ENCODE measurements at places on chromosomes 16 and 17.

- DNase-seq = no peak
Observed at GRCh38 chr17:63399316-63399715, 46.8 kb downstream of the CYB561 start.

GRCh38 chr16:80741724-80742123, 62.7 kb downstream of the CDYL2 start:
- no peak for DNase-seq

DNA sequence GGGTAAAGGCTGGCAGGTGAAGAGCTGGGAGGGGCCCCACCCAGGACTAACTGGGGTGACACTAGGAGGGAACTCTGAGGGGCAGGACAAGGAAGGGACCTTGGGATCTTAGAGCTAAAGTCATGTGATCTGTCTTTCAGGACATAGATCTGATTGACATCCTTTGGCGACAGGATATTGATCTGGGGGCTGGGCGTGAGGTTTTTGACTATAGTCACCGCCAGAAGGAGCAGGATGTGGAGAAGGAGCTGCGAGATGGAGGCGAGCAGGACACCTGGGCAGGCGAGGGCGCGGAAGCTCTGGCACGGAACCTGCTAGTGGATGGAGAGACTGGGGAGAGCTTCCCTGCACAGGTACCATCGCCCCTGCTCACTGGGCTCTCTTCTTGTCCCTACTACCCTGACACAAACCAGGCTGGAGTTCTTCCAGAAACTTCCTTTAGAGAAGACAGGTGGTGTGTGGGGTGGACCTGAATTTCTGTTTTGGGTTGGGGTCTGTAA, 8.1 kb downstream of the NFE2L1 start:
- no peak for DNase-seq

DNA sequence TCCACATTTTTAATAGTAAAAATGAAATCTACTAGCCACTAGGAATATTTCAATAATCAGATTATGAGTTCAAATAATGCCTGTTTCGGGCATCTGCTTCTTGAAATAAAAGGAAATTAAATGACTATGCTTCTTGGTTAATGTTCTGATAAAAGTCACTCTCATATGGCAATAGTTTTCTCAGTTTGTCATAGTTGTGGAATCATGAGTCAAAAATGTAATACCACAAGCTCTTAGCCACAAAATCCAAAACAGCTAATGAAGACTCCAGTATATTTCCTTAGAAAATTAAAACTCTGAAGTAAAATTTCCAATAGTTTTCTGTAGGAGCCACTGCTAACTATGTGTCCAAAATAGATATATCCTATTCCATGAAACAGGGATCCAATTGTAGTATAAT, 676.3 kb upstream of the CDH8 start:
- no peak for DNase-seq

DNA sequence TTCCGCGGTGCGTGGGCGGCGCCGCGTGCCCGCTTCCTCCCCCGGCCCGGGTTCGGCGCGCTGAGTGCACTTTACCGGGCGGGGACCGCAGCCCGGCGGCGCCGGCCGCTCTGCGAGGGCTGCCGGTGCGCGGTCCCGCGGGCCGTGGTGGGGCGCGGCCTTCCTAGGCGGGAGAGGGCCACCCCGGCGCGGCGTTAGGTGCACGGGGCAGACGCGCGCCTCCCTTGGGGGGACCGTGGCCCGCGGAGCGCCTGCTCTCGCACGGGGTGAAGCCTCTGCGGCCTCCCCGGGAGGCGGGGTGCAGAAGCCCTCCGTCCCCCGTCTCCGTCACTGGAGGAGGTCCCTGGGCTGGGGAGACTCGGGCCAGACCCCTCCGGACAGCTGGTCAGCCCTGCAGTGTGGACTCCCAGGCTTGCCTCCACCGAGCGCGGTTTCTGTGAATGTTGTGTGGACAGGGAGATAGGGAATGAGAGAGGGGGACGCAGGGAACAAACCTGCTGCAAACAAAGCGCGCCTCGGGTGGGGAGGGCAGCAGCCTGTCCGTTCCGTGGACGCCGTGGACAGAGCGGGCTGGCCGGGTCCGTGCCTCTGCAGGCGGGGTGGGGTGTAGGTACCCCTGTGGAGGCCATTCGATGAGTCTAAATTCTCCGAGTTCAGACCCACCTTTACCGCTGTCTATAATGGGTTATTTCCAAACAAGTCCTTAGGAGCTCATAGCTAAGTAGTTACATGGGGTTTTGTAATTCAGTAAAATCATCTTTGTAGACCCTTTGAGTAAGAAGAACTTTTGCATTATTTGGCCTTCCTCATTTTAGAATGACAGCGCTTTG, 721 bp downstream of the TBCD start:
- no peak for DNase-seq

GRCh38 chr17:20171741-20172365, 162.7 kb downstream of the SPECC1 start:
- DNase-seq = no peak

- DNase-seq = no peak
Observed at GRCh38 chr17:80246266-80246681, 14.4 kb upstream of the RNF213 start.

DNA sequence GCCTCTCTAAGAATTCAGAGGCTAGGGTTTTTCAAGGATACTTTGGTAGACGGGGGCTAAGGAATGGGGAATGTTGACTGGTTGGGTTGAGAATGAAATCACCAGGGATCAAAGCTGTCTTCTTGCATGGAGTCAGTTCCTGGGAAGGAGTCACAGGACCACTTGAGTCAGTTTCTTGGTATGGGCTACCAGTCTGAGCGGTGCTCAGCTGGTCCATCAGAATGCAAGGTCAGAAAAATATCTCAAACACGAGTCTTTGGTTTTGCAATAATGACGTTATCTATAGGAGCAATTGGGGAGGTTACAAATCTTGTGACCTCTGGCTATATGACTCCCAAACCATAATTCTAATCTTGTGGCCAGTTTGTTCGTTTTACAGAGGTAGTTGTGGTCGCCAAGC, 18.4 kb downstream of the CHD9NB start:
- DNase-seq = no peak

DNA sequence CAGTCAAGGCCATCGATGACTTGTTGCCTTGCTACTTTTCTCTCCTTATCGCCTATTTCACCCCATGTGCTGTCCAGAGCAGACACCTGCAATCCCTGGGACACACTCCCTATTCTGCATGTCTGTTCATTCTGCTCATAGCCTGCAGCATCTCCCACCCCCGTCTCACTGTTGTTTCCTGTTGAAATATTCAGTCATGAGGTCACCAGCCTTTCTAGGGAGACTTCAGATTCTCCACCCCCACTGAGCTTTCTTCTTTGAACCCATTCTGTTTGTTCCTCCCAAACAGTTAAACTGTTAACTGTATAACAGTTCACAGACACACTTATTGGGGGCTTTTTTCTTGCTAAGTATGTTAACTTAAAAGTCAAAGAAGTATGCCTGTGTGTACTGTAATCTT, 94.4 kb downstream of the AATF start:
- DNase-seq = no peak

GRCh38 chr17:45977976-45978626, 20.9 kb upstream of the STH start:
- no peak for DNase-seq

Data from dorsolateral prefrontal cortex (tissue), 122 donors.